ENCODE measurements at places on chromosomes 3 and 15.

- DNase-seq: no peak
Observed at GRCh38 chr3:147712357-147712756, 303.2 kb downstream of the ZIC1 start.

- no peak for DNase-seq
Observed at GRCh38 chr3:42871592-42872196, 4.0 kb downstream of the CYP8B1 start.

GRCh38 chr15:52262364-52262763, 33.2 kb downstream of the MYO5C start:
- no peak for DNase-seq

DNA sequence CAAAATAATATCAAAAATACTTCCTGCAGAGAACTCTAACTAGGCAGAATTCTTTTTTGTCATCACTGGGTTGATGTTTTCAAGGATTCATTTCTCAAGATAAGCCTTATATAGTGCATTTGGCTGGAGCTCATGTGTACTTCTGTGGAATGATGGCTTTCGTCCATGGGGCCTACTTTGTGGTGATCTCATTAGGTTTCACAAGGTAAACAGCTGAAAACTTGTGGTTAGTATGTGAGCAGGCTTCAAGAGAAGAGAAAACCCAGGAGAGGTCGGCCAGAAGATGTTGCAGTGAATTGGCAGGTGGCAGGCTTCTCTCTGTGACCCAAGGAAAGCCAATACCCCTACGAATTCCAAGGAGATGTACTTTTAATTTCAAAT, 121.4 kb upstream of the PHLDB2 start:
- DNase-seq: peak; percentile 100

GRCh38 chr3:182818296-182818978, 25.1 kb downstream of the ATP11B start:
- peak; percentile 33 for DNase-seq

DNA sequence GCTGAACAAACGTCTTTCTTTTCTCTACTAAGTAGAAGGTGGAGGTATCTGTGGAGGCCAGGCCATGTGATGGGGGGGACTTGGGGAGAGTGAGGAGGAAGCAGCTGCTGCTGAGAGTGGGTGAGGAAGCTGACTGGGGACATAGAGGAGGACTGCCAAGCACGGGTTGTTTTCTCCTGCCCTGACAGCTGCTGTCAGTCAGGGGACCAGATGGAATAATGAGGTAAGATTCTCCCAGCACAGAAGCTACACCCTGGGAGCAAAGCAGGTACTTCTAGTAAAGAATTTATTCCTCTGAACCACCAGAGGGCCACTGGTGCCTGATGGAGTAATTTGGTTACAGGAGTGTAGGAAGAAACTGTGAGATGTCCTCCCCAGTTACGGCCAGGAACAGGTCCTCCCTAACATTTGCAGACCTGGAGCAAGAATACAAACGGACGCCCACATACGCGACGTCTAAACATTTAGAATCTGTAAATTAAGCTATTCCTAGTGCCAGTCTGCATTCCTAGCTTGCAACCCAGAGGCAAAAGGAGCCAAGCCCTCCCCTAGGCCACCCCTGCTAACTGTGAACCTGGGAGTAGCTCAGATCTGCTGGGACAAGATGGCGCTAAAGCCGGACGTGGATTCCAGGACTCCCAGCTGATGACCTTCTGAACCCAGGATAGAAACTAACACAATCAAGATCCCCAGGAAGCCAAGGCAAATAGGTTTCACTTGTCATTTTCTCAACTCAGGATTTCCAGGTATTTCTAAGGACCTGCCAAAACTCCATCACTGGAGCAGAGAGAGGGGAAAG, 14.8 kb downstream of the CRYGS start:
- no peak for DNase-seq

DNA sequence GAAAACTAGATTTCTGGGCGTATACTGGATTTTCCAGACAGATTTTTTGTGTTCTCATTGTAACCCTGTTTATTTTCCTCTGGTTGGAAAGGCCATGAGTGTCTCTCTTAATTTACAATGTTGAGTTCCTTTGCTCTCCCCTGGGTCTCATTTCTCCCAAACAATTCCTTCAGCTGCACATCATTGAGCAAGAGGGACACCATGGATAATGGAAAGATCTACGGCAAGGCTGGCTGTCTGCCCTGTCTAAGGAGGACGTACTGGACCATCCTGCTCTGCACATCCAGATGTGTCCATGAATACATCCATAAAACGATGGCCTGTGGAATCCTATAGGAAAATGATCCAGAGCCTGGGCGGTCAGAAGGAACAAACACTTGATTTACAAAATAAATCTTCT, 258.1 kb upstream of the MCTP2 start:
- no peak for DNase-seq

GRCh38 chr3:173221010-173221409, 80.0 kb upstream of the SPATA16 start:
- no peak for DNase-seq

GRCh38 chr3:53486961-53487654, 7.3 kb upstream of the CACNA1D start:
- no peak for DNase-seq

- DNase-seq: no peak
Observed at GRCh38 chr15:100120111-100120510, 221.7 kb downstream of the ADAMTS17 start.

DNA sequence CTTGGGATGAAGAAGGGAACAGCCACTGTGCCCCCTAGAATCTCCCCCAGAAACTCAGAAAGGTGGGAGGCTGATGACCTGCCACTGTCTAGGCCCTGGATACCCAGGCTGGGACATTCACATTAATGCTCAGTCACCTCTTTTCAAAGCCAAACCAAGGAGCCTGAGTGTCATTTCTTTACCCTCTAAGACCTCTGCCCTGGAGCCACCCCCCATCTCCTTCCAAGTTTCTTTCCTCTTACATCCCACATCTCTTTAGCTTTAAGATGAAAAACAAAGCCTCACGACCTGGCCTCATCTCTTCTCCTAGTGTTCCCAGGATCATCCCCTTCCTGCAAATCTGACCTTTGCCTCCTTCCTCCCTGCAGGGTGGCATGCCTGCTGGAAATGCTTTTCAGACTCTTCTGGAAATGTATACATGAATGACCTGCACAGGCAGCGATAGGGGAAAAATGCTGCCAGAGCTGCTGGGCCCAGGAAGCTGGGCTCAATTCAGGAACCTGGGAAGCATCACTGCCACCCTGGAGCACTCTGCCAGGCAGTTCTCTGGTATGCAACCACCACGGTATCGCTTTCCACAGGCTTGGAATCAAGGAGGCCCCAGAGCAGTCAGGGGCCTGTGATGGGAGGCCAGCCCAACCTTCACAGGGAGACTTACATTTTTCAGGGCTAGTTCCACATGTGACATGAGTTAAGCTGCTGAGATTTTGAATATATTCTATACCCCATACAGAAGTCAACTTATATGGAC, 67.6 kb downstream of the DAPK2 start:
- no peak for DNase-seq

DNA sequence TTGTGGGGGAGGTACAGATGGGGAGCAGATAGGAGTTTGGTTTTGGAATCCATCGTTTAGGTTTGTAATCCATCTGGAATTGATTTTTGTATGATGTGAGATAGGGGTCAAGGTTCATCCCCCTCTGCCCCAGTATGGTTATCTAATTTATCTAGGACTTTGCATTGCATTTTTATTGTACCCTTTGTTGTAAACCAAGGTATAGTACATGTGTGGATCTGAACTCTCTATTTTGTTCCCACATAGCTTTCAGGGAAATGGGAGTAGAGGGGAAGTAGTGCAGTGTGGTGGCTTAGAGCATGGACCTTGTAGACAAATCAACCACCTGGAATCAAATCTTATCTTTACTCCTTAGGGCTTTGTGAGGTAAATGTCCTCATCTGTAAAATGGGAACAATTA, 65.7 kb downstream of the RAD54L2 start:
- no peak for DNase-seq

GRCh38 chr15:78923480-78924360, 21.1 kb downstream of the CTSH start:
- no peak for DNase-seq

DNA sequence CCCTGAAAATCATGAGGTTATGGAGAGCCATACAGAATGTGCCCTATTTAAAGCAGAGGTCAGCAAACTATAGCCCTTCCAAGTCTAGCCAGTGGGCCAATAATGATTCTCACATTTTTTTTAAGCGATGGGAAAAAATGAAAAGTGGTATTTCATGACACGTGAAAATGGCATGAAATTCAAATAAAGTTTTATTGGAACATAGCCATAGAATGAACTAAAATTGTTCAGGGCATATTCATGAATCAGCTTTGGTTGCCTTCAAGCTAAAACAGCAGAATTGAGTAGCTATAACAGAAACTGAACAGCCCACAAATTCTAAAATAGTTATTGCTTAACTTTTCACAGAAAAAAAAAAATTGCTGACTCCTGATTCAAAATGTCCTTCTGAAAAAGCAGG, 104.5 kb downstream of the TFG start:
- no peak for DNase-seq

- DNase-seq: no peak
Observed at GRCh38 chr3:43036621-43037423, 57.7 kb downstream of the GASK1A start.

GRCh38 chr3:146218880-146219866, 31.7 kb downstream of the PLSCR4 start:
- peak; percentile 33 for DNase-seq

All from amniotic epithelial cell (primary cell).